ENCODE measurements at places on chromosomes 1 and 21.
A peak's percentile ranks its signal among the peaks of the same experiment; 100 is the strongest.

DNA sequence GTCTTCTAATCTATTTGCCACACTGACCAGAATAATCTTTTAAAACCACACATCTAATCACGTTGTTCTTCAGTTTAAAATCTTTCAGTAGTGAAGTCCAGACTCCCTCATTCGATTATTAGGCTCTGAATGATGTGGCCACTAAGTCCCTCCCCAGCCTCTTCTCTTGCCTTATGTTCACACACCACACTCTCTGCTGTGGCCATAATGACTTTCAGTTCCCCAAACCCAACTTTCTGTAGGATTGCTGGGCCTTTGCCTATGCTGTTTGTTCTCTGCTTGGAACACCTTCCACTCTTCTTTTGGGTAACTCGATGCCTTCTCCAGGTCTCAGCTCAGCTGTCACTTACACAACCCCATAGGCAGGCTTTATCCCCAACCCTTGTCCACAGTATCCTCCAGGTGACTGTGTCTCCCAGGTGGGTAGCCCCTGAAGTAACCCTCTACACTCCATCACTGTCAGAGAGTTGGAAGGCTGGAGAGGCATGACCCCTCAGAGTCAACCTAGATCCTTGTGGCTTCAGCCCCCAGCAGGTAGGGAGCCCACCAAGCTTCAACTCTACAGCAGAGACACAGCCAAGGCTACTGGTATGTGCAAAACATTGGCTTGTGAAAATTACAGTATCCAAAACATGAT lies 8.4 kb upstream of the SLC37A1 start:
- DNase-seq = no peak

DNA sequence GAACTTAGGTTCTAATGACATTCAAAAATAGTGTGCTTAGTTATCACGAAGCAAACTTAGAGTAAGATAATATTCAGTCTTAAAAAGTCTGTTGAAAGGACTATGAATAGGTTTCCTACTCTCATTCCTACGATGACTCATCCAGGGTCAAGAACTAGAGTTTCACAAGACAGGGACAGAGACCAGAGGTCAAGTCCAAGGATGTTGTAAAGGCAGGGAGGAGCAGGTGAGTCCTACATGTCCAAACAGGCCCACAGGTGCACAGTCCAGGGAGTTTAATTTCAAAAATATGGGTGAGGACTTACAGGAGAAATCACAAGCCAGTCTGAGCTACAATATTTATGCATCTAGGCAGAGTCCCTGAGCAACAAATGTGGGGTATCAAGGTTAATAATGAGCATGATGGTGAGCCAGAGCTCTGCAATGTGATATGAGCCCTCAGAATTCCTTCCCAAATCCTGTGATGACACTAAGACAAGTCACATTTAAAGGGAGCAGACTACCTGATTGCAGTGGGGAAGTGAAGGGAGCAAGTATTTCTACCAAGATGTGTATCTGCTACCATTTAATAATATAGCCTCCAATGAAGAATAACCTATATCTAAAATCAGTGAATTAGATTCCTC lies 100.0 kb upstream of the NRIP1 start:
- DNase-seq = no peak

DNA sequence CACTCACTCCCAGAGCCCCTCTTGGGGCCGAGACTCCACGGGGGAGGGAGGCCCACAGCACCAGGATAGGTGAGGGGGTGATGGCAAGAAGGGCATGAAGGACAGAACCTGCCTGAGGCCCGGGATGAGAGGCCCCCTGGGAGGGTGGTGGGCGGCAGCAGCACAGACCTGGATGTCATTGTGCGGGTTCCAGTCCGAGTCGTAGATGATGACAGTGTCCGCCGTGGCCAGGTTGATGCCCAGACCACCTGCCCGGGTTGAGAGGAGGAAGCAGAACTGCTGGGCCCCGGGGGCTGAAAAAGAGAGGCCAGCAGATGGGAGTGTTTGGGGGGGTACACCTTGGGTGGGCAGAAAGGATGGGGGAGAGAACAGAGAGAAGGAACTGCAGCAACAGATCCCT lies 50.1 kb downstream of the CHD5 start:
- DNase-seq = no peak

DNA sequence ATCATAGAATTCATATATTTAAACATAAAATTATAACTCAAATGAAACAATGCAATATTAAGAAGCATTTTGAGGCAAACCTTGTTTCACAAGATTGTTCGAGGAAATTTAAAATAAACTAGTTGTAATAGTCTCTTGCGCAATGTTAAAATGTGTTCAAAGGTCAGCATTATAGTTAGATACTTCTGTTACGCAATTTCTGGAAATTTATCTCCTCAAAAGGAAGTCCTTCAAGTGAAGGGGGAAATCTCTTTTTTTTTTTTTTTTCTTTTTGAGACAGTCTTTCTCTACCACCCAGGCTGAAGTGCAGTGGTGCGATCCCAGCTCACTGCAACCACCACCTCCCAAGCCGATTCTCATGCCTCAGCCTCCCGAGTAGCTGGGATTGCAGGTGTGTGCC lies 52.1 kb downstream of the FMO4 start:
- peak; percentile 39 for DNase-seq

GRCh38 chr1:226066415-226067078 lies 4.0 kb downstream of the H3-3A start:
- DNase-seq = peak; percentile 39

DNA sequence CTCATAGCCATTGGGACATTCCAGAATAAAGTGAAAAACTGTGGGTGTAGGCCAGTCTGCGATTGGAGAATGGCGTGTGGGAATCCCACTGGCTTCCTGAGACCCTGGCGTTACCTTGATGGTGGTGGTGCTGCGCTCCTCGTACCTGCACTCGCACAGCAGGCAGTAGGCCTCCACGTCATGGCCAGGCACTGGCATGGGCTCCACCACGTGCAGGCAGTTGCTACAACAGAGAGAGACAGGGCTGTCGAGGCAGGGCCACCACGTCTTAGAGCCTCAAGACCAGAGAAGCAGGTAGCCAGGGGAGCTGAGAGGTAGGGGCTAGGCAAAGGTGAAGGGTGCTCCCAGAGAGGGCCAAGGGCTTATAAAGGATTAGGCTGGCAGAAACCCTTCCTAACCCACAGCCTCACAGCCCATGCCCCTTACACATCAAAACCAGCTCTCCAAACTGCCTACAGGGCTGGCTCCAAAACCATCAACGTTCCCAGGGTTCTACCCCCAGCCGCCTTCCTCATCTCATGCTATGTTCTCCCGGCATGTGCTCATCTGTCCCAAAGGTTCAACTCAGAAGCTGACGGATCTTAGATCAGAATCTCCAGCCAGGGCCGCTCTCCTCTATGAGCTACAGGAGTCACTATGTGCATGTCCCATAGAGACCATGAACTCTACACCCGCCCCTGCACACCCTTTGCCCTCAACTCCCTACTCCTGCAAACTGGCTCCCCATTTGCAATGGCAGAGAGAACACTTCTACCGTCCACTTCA lies 7.5 kb downstream of the TMEM9 start:
- DNase-seq = no peak

DNA sequence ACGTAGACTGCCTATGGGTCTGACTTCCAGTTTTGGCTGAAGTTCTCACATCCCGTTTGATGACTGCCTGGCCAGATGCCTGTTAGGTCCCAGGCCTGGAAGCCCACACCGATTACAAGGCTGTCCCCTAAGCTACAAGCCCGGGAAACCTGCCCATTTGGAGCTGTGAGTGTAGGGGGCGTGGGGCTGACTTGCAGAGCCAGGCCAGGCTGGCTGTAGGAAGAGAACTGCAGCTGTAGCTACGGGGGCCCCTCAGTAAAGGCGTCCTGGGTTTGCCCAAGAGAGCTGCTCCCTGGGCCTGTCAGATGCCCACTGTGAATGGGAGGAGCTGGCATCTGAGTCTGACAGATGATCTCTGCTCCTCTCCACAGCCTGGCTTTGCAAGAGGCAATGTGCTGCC lies 199.7 kb downstream of the CAMTA1 start:
- no peak for DNase-seq

All from fibroblast of the aortic adventitia (primary cell).